Naive thymus-derived CD4-positive, alpha-beta T cell (primary cell): ENCODE measurements at places on chromosomes 2 and 18. TPM values are rescaled to one million over a fixed set of nuclear protein-coding genes. Genes with fewer than 3 reads are reported as not detected.

Gene SPDYA
- total RNA-seq = 4.1 TPM

Gene MYCN
- 0.27 TPM for total RNA-seq

Gene SLC9A2
- not detected for total RNA-seq

Gene CFAP210
- total RNA-seq = 1.0 TPM

Gene DQX1
- 0.23 and 0.63 TPM in 2 replicates for total RNA-seq

Gene EFHD1
- 1.2 TPM for total RNA-seq

Gene TMEM185B
- 33.8 and 36.8 TPM in 2 replicates for total RNA-seq

Gene SERPINB3
- not detected for total RNA-seq

Gene DAPL1
- total RNA-seq = not detected in 2 replicates

- H3K4me1 ChIP-seq = no peaks in the 10 kb centered on the region
- DNase-seq = no peak
- H3K27ac ChIP-seq = no peak overlapping the region
- H3K4me3 ChIP-seq = no peak overlapping the region
- no peaks in the 10 kb centered on the region for H3K27me3 ChIP-seq
These were observed 117.1 kb downstream of the CDH2 start for GRCh38 chr18:28059861-28060260.

DNA sequence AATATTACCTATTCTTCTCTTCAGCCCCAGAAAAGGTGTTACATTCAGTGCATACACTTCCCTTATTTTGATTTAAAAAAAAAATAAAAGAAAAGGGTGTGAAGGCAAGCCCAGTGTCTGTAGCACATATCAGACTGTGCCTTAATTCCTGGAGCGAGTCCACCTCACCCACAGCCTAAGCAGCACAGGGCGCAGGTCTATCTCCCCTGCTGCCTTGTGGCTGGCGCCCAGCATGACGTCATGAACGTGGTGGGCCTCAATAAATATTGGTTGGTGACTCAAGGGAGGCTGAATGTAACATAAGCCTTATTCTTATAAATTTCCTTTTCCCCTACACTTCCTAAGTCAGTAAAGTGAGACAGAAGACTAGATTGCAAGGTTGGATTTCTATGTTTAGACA lies 26.4 kb downstream of the ST3GAL5 start:
- H3K4me1 ChIP-seq = peaks cover 33% of the 10 kb centered on the region
- H3K36me3 ChIP-seq = peaks cover 30% of the 10 kb centered on the region
- H3K4me3 ChIP-seq = no peak overlapping the region
- H3K27me3 ChIP-seq = no peaks in the 10 kb centered on the region

DNA sequence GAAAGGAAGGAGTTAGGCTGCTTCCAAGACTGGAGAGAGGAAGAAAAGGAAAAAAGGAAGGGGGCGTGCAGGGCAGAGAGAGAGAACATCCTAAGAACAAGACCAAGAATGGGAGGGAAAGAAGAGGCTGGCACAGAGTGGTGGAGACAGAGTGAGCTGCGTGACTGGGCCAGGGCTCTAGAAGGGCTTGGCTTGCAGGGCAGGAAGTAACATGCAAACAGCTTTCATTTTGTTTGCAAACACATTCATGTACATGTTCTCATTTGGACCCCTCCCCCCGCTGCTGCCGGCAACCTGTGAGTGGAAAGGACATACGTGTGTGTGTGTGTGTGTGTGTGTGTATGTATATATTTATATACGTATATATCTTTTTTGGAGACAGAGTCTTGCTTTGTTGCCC lies 46.8 kb upstream of the DNMT3A start:
- no peak for DNase-seq
- no peaks in the 10 kb centered on the region for H3K4me1 ChIP-seq
- H3K4me3 ChIP-seq = no peak overlapping the region
- H3K27me3 ChIP-seq = no peaks in the 10 kb centered on the region
- no peak overlapping the region for H3K27ac ChIP-seq
- peaks cover 18% of the 10 kb centered on the region for H3K36me3 ChIP-seq

DNA sequence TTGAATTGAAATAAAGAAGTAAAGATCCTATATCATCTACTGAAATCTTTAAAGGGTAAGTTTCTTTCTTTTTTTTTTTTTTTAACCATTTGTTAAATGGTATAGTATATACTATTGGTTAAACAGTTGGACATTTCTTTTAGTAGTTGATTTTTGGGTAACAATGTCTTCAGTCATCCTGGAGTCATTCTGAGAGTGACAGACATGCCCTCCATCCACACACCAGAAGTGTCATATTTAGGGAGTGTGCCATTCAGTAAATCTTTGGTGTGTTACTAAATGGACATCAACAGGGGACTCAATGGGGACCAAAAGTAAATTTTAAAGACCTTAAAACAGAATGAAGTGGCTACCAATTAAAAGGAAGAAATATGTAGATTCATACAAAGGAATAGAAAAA lies 50.8 kb upstream of the SLC39A10 start:
- no peaks in the 10 kb centered on the region for H3K27me3 ChIP-seq
- no peak overlapping the region for H3K4me3 ChIP-seq
- H3K27ac ChIP-seq = no peak overlapping the region
- H3K36me3 ChIP-seq = no peaks in the 10 kb centered on the region
- no peaks in the 10 kb centered on the region for H3K4me1 ChIP-seq

- H3K4me1 ChIP-seq = no peaks in the 10 kb centered on the region
- H3K27ac ChIP-seq = no peak overlapping the region
- H3K4me3 ChIP-seq = no peak overlapping the region
- no peak for DNase-seq
- no peaks in the 10 kb centered on the region for H3K27me3 ChIP-seq
These were observed 101.4 kb downstream of the TMEM18 start for GRCh38 chr2:575727-576236.

DNA sequence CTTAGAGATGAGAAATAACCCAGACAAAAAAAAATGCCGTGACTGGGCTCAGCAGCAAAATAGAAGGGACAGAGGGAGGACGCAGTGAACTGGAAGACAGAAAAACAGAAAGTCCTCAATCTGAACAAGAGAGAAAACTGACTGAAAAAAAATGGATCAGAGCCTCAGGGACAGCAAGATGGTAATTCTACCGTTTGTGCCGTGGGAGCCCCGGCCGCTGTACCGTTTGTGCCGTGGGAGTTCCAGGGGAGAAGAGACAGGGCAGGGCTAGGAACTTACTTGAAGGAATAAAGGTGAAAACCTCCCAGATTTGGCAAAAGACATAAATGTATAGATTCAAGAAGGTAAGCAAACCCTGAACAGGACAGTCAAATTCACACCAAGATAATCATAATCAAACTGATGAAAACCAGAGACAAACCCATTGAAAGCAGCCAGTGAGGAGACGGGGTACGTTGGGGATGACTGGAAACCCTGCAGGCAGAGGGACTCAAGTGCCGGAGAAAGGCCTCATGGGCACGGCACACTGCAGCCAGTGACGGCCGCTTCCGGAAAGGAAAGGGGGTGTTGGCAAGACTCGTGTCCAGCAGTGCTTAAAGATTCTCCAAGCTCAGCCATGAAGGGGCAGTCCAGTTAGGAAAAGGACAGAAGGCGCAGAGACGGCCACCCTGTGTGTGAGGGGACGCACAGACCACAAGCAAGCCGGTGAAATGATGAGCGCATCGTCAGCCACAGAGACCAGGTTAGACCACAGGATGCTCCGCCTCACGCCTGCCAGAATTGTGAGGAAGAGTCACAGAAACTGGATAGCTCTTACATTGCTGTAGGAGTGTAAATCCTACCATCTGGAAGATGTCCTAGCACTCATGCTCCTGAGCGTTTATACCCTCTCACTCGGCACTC lies 40.0 kb upstream of the NFATC1 start:
- no peak overlapping the region for H3K27ac ChIP-seq
- H3K36me3 ChIP-seq = peaks cover 51% of the 10 kb centered on the region
- no peak for DNase-seq
- H3K4me3 ChIP-seq = no peak overlapping the region

DNA sequence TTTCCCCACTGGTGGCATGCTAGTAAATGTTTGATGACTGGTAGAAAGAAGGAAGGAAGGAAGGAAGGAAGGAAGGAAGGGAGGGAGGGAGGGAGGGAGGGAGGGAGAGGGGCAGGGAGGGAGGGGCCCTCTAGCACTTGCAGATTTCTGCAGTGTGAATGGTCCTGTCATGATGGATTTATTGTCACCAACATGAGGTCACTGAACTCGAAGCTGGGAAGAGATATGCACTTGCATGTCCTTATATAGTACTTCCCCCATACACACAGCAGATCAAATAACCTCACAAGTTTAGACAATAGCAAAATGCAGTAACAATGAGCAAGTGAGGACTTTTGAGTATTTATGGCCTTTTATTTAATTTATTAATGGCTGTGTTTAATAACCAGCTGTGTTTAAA lies 44.5 kb upstream of the CXCR4 start:
- no peak for DNase-seq
- H3K36me3 ChIP-seq = no peaks in the 10 kb centered on the region
- H3K27ac ChIP-seq = no peak overlapping the region
- no peaks in the 10 kb centered on the region for H3K4me1 ChIP-seq
- H3K27me3 ChIP-seq = no peaks in the 10 kb centered on the region
